ENCODE measurements at places on chromosomes 2 and 18.
A peak's percentile ranks its signal among the peaks of the same experiment; 100 is the strongest.

- no peak for DNase-seq
These were observed 90.2 kb upstream of the TWSG1 start for GRCh38 chr18:9244376-9244775.

DNA sequence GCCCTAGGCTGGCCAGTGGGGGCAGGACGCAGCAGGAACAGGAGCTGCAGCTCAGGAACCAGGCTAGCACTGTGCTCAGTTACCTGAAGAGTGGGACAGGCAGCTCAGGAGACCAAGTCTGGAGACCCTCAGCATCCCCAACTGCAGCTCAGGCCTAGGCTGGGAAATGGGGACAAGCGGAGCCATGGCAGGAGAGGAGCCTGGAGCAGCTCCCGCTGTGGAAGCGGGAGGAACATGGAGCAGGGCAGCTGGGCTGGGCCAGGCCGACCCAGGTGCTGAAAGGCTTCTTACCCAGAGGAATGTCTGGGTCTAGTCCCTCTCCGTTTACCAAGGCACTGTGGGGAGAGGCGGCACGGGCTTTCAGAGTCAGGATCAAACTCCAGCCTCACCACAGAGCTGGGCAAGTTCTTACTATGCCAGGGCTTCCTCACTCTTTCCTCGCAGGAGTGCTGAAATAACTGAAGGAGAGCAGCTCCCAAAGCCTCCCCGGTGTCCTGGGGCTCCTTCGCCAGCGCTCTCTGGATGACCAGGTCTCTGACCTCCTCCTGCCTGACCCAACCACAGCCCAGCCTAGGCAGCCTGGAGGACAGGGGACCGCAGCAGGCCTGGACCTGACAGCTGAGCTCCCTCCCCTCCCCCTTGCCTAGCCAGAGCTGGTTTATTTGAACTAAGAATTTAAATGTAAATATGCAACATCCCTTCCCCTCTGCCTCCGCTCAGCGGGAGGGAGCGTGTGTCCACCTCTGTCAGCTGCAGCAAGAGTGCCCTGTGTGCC, 247.8 kb upstream of the SIX2 start:
- DNase-seq, result no peak

- DNase-seq, result peak; percentile 42
These were observed 22.2 kb downstream of the FAP start for GRCh38 chr2:162221064-162221463.

DNA sequence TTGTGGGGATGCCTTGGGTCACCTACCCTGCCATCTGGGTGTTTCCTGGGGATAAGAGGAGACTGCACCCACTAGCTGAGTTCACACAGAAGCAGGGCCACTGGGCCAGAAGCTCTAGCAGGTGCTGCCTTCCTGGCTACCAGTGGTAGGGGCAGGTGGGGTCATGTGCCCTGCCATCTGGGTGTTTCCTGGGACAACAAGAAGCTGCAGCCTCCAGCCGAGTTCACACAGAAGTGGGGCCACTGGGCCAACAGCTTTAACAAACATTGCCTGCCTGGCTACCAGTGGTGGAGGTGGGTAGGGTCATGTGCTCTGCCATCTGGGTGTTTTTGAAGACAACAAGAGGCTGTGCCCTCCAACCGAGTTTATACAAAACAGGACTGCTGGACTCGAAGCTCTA, 282.2 kb upstream of the SYT4 start:
- DNase-seq, result no peak

DNA sequence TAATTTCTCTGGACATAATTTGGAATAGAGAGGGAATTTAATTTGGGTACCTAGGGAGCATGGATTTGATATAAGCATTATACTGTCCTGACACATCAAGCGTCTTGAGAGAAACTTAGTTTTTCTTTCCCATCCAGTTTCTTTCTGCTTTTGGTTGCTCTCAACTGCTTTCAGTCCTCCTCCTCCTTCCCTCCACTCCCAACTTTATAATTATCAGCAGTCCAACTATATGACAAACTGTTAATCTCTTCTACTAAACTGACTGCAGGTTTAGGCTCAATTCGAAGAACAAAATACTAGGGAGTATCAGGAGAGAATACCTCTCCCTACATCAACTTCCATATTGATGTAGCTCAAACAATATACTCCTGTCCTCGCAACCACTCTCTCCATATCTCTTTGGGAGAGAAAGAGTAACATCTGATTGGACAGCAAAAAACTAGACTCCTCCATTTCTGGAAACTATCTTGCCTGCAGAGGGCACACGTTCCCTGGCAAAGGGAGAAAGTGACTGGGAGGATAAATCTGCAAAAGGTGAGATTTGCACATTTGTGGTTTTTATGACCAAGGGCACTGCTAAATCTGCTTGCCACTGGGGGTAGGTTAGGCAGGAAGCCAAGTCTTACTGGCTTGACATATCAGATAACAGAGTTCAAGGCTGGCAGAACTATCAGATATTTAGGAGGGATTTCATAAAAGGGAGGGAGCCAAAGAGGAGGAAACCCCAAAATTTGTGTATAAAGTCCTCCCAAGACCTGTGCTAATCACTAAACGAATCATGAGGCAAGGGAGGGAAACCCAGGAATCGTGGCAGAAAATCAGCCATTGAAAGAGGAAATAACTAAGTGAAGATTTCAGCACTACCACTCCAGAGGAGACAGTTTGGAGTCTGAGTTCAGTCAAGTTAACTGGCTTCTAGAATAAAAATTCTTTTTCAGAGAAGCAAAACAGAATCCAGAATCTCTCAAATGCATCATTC, 40.0 kb downstream of the ICA1L start:
- DNase-seq, result no peak

GRCh38 chr18:13568443-13569392, 157.6 kb downstream of the FAM210A start:
- peak; percentile 27 for DNase-seq

GRCh38 chr2:84924173-84925106, 19.0 kb downstream of the TMSB10 start:
- DNase-seq, result no peak

DNA sequence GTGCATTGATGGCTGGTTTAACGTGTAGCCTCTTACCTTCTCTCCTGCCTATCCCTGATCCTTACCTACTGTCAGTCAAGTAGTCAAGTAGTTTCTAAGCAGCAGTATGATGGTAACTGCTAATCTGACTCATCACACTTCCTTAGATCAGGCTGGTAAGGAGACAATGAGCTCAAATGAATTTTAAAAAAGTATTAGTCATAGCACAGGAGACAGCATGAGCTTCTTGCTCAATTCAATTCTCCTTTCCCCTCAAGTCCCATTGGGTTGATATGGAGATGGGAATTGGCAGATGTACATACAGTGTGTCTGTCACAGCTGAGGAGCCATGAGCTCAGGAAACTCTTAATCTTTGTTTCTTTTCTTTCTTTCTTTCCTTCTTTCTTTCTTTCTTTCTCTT, 799.7 kb downstream of the LRP1B start:
- no peak for DNase-seq

GRCh38 chr18:35458271-35458670, 39.5 kb downstream of the INO80C start:
- DNase-seq, result no peak

GRCh38 chr2:207337234-207338219, 171.8 kb upstream of the KLF7 start:
- no peak for DNase-seq

DNA sequence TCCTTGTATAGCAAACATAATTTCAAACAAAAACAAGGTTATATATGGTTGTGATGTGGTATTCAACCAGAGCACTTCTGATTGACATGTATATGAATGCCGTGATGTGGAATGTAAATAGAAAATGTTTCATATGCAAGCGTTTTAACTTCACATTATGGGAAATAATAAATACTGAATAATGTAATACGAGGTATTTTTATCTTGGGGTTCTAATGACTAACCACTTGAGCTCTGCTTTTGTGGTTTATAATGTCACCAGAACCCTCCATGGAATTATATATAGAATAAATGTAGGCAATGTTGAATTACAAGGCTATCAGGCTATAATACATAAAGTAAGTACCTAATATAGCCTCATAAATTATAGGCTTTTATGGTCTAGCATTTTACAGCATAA, 72.4 kb downstream of the ZNF521 start:
- no peak for DNase-seq

GRCh38 chr2:88024509-88024908, 8.2 kb upstream of the RNU2-63P start:
- DNase-seq, result no peak

DNA sequence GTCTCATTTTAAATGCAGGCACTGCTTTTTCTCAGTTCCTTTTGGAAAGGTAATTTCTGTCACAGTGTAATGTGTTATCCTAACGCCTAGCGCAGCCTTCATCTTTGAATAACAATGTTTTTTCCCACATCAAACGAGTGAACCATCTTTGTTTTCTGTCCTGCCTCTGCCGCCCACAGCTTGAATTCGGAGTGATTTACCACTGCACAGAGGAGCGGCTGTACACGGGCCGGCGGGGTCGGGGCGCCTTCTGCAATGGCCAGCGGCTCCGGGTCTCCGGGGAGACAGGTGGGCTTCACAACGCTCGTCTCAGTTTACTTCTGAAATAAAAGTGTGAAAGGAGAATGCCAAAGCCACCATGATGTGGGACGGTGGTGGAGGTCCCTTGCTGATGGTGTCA, 32.8 kb downstream of the IMPA2 start:
- DNase-seq, result no peak

- no peak for DNase-seq
These were observed 84.3 kb downstream of the NEB start for GRCh38 chr2:151649966-151650365.

GRCh38 chr2:119308793-119309330, 57.8 kb downstream of the C2orf76 start:
- no peak for DNase-seq

GRCh38 chr18:63879709-63880108, 7.8 kb upstream of the SERPINB2 start:
- DNase-seq, result no peak

DNA sequence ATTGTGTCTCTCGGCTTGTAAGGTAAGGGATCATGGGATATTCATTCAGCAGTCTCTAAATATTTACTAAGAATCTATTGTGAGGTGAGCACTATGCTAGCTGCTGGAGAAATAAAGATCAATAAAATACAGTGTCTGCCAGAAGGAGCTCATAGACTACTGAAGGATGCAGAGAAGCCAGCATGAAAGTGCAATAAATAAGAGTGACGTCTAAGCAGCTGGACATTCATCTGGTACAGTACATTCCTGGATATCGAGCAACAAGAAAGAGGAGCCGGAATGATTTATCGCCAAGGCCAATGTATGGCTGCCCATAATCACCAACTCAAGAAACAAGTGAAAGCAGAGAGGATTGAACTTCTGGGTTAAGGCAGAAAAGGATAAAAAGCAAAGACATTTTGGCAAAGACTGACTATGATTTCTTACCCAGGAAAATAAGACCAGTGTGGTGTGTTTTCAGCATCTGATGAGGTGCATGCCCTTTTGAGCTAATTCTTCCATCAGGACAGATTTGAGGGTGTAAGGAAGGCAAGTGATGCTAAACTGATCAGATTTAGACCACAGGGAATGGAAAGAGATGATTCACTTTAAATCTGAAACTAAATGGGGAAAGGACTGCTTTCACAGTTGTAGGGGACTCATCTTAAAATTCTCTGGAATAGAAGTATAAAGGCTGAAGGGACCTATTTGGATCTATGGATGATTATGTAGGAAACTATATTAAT, 18.7 kb upstream of the LMAN1 start:
- DNase-seq, result no peak

GRCh38 chr2:222993920-222994650, 57.9 kb upstream of the KCNE4 start:
- DNase-seq, result no peak

DNA sequence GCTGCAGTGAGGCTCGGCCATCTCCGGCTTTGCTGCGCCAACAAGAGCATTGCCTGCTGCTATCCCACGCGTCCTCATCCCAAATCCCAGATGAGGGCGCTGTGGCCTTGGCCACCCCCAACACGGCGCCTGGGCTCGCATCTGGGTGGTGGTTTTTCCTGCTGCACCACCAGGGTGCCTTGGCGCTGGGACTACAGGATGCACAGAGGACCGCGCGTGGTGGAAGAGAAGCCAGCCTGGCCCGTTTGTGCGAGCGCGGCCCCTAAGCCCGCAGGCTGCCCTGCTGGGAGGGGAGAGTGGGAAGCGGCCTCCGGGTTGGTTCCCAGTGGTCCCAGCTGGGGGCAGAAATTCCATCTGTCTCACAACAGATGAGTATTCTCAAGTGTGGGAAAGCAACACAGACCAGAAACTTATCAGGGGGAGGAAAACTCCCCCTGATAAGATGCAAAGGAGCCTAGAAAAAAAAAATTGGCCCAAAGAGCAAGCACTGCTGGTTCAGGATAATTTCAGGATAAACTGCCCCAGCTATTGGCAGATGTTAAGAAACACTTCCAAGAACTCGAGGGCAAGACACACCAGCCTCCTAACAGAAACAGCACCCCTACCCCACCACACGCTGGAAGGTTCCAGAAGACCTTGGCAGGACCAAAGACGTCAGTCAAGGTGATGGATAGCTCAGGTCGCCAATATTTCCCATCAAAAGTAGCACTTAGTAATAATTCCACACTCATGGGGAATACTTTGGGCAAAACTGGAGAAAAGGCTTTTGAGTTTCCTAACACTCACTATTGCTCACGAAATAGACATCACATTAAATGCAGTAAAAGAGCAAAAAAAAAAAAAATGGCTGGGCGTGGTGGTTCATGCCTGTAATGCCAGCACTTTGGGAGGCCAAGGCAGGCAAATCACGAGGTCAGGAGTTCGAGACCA, 152.1 kb downstream of the PXDN start:
- no peak for DNase-seq

- DNase-seq, result no peak
These were observed 1705.5 kb upstream of the PIK3C3 start for GRCh38 chr18:40249390-40250080.

DNA sequence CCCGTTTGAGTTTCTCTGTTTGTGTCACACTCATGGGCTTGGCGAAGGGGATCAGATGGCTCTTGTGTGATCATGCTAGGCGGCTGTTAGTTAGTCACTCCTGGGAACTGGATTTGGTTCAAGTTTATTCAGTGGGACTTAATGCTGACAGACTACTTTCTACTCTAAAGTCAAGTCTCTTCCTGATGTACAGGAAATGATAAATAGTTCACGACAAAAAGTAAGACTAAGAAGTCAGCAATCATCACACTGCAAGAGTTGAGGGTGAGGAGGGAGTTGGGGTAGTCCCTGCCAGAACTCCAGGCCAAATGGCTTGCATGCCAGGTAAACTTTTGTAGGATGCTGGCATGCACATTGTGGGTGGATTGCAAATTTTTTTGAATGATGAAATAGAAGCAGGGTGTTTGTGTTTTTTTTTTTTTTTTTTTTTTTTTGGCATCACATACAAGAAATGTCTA, 25.1 kb upstream of the CCL20 start:
- DNase-seq, result no peak

GRCh38 chr2:172819943-172820342, 84.3 kb downstream of the RAPGEF4 start:
- no peak for DNase-seq

- no peak for DNase-seq
These were observed 202.3 kb downstream of the KCNH7 start for GRCh38 chr2:162636206-162636728.

DNA sequence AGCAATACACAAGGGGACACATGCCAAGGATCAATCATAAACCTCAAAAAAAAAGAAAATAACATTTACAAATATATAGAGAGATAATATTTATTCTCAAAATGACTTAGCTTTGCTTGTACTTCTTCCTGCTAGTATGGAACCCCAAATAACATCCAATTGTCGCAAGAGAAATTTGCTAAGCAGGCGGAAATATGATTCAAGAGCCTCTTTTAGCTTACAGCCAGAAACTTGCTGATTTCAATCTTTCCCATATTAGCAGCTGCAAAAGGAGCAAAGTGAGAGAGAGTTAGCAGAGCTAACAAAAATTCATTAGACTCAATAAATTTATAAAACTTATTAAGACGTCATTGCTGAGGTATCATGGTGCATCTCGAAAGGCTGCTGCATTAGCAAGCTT, 294.9 kb downstream of the FSIP2 start:
- no peak for DNase-seq

- DNase-seq, result no peak
These were observed 263.4 kb downstream of the PDE11A start for GRCh38 chr2:177808984-177809809.
